ENCODE measurements at places on chromosomes 3 and 15.

GRCh38 chr3:182233405-182233804 lies 521.7 kb downstream of the SOX2 start:
- DNase-seq, result no peak

DNA sequence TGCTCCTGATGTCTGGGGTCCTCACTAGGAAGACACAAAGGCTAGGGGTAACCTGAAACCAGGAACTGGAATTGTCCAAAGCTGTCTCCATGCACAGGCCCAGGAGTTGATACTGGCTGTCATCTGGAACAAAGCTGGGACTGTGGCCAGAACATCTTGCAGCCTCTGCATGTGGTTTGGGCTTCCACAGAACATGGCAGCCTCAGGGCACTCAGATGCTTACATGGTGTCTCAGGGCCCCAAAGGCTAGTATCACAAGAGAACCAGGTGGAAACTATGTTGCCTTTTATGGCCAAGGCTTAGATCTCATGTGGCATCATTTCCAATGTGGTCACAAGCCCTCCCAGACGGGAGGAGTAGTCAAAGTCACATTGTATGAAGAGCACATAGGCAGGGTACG lies 335.2 kb upstream of the TRIM42 start:
- DNase-seq, result no peak

GRCh38 chr15:34216527-34217270 lies 6.8 kb upstream of the KATNBL1 start:
- DNase-seq, result no peak

DNA sequence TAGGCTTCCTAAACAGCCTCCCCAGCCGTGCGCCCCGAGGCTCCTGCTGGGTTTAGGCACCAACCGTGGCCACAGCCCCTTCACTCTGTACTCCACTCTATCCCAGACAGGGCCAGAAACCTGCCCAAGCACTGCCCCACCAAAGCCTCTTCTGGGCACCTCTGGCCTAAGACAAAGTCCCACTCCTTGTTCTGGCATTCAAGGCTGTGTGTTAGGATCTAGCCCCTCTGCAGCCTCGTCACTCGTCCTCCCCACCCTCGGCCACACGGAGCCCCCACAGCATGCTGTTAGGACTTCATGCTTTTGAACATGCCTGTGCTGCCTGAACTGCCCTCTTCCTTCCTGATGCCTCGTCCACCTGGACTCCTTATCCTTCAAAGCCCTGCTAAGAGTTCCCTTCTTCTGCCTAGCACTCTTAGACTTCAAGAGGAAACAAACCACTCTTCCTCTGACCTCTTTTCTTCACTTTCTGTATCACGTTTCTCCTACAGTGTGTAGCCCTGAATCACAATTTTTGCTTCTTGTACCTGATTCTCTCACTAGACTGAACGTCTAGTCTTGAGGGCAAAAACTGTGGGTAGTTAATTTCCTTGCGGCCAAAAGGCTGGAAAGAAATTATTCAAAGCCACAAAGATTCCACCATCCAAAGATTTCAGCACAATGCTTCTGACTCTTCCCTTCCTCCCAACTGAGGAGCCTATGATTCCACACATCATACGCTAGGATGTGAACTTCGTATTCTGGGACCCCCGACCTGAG lies 28.6 kb downstream of the WNT7A start:
- no peak for DNase-seq

All from stimulated activated CD8-positive, alpha-beta memory T cell treated with anti-CD3 and anti-CD28 coated beads, Interleukin-2, amount 100 ng/mL, for 48 hours (primary cell).